ENCODE measurements at places on chromosomes 16 and 17. TPM values are rescaled to one million over a fixed set of nuclear protein-coding genes. Genes with fewer than 3 reads are reported as not detected.

GRCh38 chr17:57021226-57021940, 43.5 kb downstream of the SCPEP1 start:
- no peaks in the 10 kb centered on the region for H3K27me3 ChIP-seq
- no peaks in the 10 kb centered on the region for H3K4me1 ChIP-seq
- no peak overlapping the region for H3K4me3 ChIP-seq

DNA sequence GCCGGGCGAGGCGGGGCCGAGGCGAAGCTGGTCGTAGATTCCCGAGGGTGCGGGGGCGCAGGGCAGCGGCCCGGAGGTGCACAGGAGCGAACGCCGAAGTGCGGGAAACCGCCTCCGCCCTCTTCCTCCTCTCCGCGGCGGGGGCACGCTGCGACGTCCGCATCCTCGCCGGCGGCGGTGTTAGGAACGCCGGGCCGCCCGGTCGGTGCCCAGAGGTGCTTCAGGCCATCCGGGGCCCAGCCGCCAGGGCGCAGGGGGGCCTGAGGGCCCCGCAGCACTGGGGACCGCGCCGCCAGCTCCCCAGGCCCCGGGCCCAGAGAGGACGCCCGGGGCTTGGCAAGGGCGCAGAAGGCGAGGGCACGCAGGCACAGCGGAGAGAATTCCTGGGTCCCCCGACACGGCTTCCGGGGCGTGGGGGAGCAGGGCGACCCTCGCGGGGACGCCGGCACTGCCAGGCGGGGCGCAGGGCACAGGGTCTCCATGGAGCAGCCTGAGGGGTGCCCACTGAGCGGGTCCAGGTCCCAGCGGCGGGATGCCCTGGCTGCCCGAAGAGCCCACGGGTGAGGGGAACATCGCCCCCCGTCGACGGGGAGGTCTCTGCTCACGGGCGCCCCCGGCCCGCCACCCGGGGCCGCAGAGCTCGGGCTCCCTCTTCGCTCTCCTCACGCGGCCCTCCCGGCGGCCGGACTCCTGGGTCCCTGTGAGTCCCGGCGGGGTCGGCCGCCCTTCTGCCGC, 576 bp downstream of the EPOP start:
- no peak overlapping the region for H3K27ac ChIP-seq
- no peaks in the 10 kb centered on the region for H3K36me3 ChIP-seq
- peak overlapping the region; percentile 74 for H3K4me3 ChIP-seq
- DNase-seq, result peak; percentile 25
- H3K4me1 ChIP-seq, result peaks cover 11% of the 10 kb centered on the region

MSRB1 gene
- total RNA-seq, result 47.0 TPM

- H3K4me3 ChIP-seq, result peak overlapping the region; percentile 43
- DNase-seq, result peak; percentile 48
- no peak overlapping the region for H3K27ac ChIP-seq
Observed at GRCh38 chr17:36935671-36936454, 1.4 kb upstream of the LHX1 start.

- H3K4me1 ChIP-seq, result peaks cover 19% of the 10 kb centered on the region
- peaks cover 80% of the 10 kb centered on the region for H3K36me3 ChIP-seq
- H3K4me3 ChIP-seq, result no peak overlapping the region
- no peaks in the 10 kb centered on the region for H3K27me3 ChIP-seq
- no peak for DNase-seq
Observed at GRCh38 chr16:4682084-4682591, 11.2 kb upstream of the NUDT16L1 start.

GRCh38 chr17:76353004-76353598, 615 bp downstream of the PRPSAP1 start:
- H3K27ac ChIP-seq, result peak overlapping the region; percentile 91
- peak; percentile 64 for DNase-seq
- H3K4me1 ChIP-seq, result peaks cover 11% of the 10 kb centered on the region
- no peaks in the 10 kb centered on the region for H3K27me3 ChIP-seq

DNA sequence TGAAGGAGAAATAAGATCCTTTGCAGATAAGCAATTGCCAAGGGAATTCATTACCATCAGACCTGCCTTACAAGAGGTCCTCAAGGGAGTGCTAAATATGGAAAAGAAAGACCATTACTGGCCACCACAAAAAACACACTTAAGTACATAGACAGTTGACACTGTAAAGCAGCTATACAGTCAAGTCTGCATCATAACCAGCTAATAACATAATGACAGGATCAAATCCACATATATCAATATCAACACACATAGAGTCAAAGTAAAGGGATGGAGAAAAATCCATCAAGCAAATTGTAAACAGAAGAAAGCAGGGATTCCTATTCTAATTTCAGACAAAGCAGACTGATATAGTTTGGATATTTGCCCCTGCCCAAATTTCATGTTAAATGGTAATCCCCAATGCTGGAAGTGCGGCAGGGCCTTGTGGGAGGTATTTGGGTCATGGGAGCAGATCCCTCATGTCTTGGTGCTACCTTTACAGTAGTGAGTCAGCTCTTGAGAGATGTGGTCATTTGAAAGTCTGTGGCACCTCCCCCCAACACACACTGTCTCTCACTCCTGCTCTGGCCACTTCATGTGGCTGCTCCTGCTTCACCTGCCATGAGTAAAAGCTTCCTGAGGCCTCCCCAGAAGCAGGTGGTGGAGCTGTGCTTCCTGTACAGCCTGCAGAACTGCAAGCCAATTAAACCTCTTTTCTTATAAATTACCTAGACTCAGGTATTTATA, 32.8 kb downstream of the TANC2 start:
- H3K4me1 ChIP-seq, result peaks cover 2% of the 10 kb centered on the region
- no peak for DNase-seq
- H3K36me3 ChIP-seq, result no peaks in the 10 kb centered on the region
- no peak overlapping the region for H3K4me3 ChIP-seq
- H3K27me3 ChIP-seq, result no peaks in the 10 kb centered on the region

CSH2 gene
- not detected for total RNA-seq

DNA sequence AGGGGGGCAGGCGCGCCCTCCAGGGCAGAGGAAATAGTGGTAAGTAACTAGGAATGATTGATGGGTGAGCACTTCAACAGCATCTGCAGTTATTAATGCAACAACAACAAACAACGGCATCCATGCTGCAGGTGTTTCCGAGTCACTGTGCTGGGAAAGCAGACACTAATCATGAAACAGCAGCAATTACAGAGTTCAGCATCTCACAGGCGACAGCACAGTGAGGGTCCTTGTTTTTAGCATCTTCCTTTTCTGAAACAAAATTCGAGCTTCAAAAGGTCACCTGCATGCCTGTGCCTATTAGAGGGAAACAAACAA, 191.9 kb downstream of the SLC39A11 start:
- H3K4me1 ChIP-seq, result no peaks in the 10 kb centered on the region
- no peak overlapping the region for H3K4me3 ChIP-seq
- no peak for DNase-seq

GRCh38 chr16:54375071-54375470, 88.5 kb upstream of the IRX3 start:
- peaks cover 21% of the 10 kb centered on the region for H3K27me3 ChIP-seq
- no peak overlapping the region for H3K27ac ChIP-seq
- H3K4me3 ChIP-seq, result no peak overlapping the region
- no peaks in the 10 kb centered on the region for H3K36me3 ChIP-seq

GRCh38 chr16:68134644-68135043, 49.5 kb downstream of the NFATC3 start:
- H3K4me3 ChIP-seq, result peak overlapping the region; percentile 36
- H3K4me1 ChIP-seq, result peaks cover 53% of the 10 kb centered on the region

DNA sequence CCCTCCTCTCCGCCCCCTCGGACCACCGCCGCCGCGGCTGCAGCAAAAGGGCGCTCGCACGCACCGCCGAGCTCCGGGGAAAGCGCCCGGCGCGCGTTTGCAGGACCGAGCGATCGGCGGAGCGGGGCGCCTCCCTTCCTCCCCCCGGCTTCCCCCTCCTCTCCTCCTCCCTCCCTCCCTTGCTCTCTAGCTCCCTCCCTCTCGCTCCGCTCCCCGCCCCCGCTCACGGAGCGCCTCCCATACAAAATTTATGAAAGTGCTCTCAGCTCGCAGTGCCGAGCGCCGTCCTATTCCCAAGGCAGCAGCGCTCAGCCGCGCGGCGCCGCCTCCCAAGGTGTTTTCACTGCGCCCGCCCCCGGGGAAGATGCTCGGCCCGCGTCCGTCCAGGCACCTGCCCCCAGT, at the start of gene RTN4RL1:
RTN4RL1 (minus strand) TSS at position 115 of the 402 bp plus-strand sequence. CDS start 469 bp downstream, outside the sequence.
- peak; percentile 67 for DNase-seq
- H3K4me1 ChIP-seq, result peaks cover 17% of the 10 kb centered on the region
- H3K27me3 ChIP-seq, result no peaks in the 10 kb centered on the region

SLC22A31 gene
- total RNA-seq, result not detected

All from psoas muscle (tissue), 8 donors.